ENCODE measurements at places on chromosomes 5 and 9.

DNA sequence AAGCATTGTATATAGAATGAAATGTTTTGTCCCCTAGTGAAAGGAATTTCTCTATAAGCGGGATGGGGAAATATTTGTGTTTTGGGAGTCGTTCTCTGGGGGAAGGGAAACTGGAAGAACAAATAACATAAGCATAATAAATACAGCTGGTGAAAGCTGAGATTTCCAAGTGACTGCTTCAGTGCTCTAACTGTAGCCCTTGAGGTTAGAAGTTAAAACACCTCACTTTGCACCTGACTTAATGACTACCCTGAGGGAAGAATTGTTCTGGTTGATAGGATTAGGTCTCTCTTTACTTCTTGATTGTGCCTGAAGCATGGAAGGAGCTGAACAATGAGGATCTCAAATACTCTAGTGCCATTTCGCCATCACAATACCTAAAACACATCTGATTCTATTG lies 307.4 kb downstream of the MAN2A1 start:
- DNase-seq, result no peak

DNA sequence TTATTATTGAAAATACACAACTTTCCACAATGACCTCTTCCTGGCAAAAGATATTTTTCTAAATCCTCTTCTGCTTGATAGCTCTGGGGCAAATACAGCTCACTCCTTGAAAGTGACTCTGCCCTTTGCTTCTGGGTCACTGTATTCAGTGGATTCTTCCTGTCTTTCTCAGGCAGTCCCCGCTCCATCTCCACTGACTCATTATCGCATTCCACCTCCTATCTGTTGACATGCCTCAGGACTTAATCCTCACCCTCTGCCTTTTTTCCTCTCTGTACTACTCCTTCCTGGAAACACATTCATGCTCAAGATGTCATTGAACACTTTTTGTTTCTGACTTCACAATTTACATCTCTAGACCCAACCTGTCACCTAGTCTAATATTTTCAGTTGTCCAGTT lies 8.4 kb upstream of the RGS7BP start:
- DNase-seq, result no peak

DNA sequence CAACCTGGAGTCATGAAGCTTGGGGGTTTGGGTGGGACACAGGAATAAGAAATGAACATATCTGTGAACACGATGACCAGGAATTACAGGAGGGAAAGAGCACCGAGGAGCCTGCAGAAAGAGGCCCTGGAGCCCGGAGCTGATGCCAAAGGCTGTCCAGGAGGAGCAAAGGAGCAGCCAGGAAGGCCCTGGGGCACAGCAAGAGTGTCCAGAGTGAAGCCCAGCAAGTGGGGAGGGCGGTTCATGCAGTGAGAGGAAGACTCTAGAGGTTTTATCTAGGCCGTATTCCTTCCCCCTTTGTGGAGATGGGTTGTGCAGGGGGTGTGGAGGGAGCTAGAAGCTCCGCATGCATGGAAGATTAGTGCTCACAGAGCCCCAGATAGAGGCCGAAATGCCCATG lies 318.4 kb downstream of the GADD45G start:
- DNase-seq, result no peak

DNA sequence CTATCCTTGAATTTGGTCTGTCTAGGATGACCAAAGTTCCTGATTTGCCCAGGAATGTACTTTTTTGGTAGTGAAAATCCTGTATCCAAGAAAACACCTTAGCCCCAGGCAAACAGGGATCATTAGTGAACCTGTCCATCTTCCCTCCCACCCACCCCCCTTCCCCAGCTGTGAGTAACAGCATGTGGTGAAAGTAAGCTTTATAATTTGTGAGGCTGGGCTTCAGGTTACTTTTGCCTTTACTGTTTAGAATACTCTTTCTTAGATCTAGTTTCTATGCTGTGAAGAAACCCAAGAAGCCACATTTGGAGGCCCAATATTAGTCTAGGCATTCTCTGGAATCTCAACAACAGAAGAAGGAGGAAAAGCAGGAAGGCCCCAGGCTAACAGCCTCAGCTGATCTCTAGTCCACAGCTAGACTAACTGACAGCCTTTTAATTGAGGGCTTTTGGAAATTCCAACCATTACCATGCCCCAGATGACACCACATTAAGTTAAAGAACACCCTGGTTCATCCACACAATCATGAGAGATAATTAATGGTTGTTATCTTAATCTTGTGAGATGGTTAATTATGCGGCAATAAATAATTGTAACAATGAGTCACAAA lies 703.0 kb upstream of the NUDT12 start:
- DNase-seq, result no peak

DNA sequence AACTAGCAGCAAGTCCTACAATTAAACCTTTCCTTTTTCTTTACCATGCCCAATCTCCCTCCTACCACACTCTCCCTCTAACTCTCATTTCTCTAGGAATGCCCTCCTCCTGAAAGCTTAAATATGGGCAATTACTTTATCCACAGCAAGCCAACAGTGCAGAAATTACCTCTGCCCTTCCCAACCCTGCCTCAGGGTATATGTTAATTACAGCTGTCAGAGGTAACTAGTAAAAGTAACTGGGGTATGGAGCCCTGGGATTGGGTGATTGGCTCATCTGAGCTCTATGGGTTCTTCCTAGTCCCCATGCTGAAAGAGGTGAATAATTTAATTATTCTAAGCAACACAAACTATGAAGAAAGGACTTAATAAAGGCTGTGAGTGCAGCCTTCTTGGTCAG lies 478.9 kb upstream of the NMUR2 start:
- DNase-seq, result no peak

- DNase-seq, result no peak
These were observed 1990.5 kb downstream of the MAT2B start for GRCh38 chr5:165495829-165496380.

DNA sequence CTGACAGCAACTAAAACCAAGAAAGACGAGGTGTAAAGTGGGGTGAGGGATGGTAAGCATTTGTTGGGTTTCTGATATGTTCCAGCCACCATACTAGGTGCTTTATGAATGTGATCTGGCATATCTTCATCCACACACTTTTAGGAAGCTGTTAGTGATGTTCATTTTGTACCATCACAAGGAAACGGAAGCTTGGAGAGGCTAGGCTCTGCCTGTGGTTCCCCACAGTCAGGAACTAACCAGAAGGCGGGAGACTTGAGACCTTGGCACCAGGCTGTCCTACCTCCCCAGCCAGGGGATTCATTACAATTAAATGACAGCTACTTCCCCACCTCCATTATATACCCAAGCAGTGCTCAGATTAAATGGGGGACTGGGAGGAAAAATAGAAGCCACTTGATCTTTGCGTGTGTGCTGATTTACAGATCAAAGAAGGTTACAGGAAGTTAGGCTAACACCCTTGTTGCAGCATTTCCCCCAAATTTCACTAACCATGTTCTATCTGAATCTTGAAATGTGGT lies 43.0 kb downstream of the SFXN1 start:
- DNase-seq, result no peak

- no peak for DNase-seq
These were observed 102.6 kb downstream of the FSTL4 start for GRCh38 chr5:133509742-133510079.

GRCh38 chr5:36060420-36060887 lies 6.2 kb downstream of the UGT3A2 start:
- no peak for DNase-seq

Measured in stimulated activated CD4-positive, alpha-beta T cell treated with anti-CD3 and anti-CD28 coated beads, Interleukin-12 subunit alpha, Interleukin-12 subunit beta, amount 100 ng/mL, for 48 hours (primary cell).